ENCODE measurements at places on chromosomes 7 and 10.
A peak's percentile ranks its signal among the peaks of the same experiment; 100 is the strongest.

DNA sequence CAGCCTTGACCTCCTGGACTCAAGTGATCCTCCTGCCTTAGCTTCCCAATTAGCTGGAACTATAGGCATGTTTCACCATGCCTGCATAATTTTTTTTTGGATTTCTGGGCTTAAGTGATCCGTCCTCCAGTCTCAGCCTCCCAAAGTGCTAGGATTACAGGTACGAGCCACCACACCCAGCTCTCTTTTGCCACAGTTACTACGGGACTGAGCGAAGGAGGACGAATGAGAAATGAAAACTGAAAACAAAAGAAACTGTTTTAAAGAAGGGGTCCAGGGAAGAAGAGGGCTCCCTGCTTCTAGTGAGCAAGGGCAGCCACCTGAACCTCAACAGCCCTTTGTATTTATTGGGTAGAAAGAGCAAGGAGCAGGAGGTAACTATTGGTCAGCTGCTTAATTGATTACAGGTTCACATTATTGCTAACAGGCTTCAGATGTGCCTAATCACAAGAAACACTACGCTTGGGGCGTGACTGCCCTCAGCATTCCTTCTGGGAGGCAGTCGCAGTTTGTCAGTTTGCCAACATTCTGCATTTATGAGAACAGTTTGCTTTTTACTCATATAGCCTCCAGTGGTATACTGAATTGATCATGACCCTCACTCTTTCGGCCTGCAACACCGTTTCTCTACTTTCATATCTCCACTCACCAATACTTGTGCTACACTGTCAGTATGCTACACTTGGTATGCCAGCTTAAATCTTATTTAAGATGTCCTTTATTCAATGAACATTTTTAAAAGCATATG, 676.8 kb downstream of the DNAJB9 start:
- no peak for DNase-seq

DNA sequence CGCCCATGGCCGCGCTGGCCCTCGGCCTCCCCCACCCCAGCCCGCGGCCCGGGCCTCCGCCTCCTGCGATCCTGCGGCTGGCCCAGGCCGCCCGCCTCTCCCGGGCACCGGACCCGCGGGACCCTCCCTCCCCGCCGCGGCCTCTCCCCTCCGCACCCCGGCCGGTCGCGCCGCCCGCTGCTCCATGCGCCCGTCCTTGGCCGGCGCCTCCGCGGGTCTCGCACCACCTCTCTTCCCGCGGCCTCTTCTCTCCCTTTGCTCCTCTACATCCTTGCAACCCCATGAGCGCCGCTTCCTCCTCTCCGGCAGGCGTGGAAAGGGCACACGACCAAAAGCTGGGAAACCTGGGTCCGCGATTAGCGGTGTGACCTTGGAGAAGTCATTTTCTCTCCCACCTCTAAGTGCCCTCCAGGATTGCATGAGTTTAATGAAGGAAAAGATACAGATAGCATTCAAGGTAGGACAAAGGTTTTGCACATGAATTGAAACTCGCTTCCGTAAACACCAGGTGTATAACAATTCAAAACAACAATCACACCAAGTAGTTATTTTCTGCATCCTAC, 448 bp upstream of the SRPK2 start:
- DNase-seq: no peak

GRCh38 chr7:12337095-12337494, 66.6 kb downstream of the VWDE start:
- no peak for DNase-seq

DNA sequence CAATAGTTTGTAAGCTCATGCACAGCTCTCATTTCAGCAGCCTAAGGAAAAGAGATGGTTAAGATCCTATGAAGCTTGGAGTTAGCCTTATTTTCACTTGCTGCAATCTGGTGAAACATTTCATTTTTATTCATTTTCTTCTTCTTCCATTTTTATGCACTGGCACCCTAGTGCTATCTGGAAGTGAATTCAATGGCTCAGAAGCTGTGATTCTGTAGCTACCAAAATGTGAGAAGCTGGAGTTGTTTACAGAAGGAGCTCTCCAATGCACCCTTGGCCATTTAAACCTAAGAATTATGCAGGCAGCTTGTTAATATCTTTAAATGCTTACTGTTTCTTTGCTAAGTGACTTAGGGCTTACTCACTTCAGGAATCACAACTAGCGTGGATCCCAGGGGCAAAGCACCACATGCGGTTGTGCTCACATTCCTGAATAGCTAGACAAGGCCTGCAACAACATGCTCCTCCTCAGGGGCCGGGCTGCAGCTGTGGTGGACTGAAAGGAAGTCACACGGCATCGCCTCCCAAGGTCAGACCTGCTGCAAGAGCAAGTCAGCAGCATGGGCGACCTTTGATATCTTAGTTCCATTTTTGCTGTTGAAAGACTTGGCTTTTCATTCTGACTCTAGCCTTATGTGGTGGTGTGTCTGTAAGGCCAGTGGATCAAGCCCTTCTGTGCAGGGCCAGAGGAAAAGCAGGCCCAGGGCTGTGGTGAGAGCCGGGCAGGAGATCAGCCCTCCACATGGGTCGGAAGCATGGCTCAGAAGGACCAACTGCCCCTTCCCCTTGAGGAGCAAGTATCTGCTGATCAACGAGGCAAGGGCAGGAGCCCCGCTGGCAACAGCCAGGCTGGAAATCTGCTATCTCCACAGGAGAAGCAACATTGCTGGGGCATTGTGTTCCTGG, 91.9 kb upstream of the MBL2 start:
- no peak for DNase-seq

- DNase-seq: peak; percentile 65
Observed at GRCh38 chr10:114694752-114695151, 36.7 kb upstream of the ABLIM1 start.

DNA sequence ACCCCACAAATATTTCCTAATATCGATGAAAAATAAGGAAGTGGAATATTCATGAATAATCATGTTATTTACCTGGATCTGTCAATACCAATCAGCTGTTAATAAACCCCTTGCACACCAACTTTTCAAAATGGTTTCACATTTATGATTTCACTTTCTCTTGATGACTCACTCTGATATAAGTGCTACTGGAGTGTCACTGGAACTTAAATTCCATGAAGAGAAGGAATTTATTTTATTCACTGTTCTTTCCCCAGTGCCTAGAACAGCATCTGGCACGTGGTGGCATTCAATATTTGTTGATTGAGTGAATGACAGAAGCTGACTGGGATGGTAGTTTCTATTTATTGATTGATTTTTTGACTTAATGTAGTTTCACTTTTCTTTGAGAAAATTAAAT, 3.5 kb upstream of the ENO4 start:
- no peak for DNase-seq

GRCh38 chr7:37701769-37702168, 18.2 kb downstream of the GPR141 start:
- no peak for DNase-seq
